Stimulated activated CD4-positive, alpha-beta T cell treated with anti-CD3 and anti-CD28 coated beads, Interleukin-15, amount 100 ng/mL, for 1 hour (primary cell): ENCODE measurements at places on chromosomes 1 and 21.

DNA sequence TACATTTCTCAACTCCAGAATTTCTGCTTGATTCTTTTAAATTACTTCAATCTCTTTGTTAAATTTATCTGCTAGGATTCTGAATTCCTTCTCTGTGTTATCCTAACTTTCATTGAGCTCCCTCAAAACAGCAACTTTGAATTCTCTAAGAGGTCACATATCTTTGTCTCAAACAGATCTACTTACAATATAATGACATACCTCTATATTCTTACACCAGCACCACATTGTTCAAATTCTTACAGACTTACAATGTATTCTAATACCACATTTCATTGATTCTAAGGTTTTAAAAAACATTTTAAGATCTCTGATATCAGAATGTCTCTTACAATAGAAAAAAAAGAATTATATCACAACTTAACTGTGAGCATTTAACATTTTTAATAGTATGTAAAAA is 77.4 kb downstream of the DIRAS3 start:
- DNase-seq, result no peak

DNA sequence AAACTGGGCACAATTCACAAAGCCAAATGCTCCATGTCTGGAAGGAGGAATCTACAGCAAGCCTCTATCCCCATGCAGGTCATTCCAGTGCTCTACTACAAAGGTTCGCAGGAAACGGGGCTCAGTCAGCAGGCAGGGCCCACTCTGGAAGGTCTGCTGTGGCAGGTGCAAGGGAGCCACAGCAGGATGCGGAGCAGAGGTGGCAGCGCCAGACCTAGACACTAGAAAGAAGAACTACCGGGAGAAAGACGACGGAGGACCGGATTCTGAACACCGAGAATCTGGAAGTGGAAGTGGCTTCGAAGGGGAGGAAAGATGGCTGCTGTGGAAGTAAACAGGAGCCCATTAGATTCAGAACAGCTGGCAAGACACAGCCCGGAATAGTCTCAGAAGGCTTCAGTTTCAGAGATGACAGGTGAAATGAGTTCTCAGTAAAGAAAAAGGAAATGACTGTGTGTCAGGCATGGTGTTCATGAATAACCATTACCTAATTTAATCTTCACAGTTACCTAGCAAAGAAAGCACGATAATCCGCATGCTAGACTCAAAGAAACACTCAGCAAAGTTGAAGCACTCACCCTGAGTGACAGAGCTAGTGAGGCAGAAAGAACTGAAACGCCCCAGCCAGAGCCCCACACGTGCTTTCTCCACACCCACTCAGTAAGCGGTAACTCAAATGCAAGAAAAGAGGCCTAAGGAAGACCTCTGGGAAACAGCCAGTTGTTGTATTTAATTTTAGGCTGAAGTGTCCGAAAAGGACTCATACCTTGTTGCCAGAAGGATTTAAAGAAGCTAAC is 21.4 kb downstream of the SETD4 start:
- DNase-seq, result no peak

DNA sequence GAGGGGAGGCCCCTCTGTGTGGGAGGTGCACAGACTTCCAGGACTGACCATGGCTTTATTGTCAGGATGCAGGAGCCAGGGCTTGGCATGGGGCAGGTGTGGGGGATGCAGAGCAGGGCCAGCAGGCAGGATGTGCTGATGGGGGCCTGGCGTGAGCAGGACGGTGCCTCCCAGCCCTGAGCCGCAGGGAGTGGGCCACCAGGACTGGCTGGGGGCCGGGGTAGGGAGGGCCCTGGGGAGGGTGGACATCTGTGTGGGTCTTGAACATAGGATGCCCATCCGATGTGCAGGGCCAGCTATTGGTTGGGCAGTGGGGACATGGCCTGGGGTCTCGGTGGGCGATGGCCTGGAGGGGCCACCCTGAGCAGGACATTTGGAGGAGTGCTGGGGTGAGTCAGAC is 15.6 kb downstream of the PRMT2 start:
- DNase-seq, result no peak

GRCh38 chr1:231702331-231702730 is 75.7 kb downstream of the DISC1 start:
- DNase-seq, result no peak

DNA sequence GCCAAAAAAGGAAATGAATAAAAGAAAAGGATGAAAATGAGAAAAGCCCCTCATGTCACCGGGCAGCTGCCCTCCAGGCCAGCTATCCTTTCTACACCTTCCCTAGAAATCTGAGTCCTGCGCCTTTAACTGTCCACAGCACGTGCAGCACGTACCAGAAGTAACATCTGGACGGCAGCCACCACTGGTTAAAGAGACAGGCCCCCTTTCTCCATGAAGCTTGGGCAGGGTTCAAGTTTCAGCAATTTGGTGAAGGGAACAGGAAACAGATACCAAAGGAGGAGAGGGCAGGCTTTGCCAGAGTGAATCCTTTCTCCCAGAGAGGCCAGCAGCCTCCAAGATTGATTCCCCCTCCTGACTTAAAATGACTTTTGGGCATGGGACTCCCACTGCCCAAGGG is 3.6 kb upstream of the KIAA2013 start:
- DNase-seq, result no peak

GRCh38 chr1:163650624-163651023 is 328.9 kb downstream of the NUF2 start:
- DNase-seq, result no peak

DNA sequence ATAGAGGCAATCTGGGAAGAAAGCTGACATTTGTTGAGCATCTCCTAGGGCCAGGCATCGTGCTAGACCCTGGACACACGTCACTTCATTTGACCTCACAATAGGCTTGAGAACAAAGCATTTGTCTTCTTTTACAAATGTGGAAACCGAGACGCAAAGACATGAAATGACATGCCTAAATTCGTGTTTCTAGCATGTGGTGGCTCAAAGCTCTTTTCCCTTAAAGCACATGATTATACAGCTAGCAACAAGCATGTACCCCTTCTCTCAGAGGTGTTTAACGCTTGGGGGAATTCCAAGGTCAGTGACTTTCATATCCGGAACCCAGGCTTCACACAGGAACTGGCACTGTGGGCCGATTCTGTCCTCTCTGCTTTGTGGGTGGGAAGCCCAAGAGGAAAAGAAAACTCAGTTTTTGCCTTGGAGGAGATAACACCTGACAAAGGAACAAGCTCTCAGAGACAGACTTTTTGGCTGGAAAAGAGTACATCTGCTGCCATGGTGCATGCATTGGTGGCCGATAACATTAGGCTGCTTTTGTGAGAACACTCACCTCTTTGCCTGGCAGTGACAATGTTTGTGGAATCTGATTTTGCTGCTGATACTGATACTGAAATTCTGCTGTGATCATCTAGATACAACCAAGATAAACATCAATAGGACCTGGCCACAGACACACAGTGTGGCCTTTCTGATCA is 15.4 kb upstream of the CD2 start:
- DNase-seq, result no peak

- DNase-seq, result no peak
Observed at GRCh38 chr1:48019714-48020315, 22.6 kb upstream of the TRABD2B start.

GRCh38 chr1:164452549-164452948 is 106.4 kb upstream of the PBX1 start:
- no peak for DNase-seq

- DNase-seq, result no peak
Observed at GRCh38 chr1:207314816-207315215, 6.7 kb upstream of the CD55 start.

DNA sequence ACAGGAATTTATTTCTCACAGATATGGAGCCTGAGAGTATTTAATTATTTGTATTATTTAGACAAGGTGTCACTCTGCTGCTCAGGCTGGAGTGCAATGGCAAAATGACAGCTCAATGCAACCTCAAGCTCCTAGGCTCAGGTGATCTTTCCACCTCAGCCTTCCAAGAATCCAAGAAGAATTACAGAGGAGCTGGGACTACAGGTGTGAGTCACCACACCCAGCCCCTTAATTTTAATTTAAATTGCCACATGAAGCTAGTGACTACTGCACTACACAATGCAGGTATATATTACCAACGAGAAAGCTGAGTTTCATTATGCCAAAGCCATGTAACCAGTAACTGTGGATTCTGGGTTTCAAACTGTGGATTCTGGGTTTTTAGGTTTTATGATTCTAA is 2.1 kb downstream of the KHDC4 start:
- no peak for DNase-seq

GRCh38 chr21:42102526-42102925 is 31.4 kb downstream of the UMODL1 start:
- DNase-seq, result no peak

DNA sequence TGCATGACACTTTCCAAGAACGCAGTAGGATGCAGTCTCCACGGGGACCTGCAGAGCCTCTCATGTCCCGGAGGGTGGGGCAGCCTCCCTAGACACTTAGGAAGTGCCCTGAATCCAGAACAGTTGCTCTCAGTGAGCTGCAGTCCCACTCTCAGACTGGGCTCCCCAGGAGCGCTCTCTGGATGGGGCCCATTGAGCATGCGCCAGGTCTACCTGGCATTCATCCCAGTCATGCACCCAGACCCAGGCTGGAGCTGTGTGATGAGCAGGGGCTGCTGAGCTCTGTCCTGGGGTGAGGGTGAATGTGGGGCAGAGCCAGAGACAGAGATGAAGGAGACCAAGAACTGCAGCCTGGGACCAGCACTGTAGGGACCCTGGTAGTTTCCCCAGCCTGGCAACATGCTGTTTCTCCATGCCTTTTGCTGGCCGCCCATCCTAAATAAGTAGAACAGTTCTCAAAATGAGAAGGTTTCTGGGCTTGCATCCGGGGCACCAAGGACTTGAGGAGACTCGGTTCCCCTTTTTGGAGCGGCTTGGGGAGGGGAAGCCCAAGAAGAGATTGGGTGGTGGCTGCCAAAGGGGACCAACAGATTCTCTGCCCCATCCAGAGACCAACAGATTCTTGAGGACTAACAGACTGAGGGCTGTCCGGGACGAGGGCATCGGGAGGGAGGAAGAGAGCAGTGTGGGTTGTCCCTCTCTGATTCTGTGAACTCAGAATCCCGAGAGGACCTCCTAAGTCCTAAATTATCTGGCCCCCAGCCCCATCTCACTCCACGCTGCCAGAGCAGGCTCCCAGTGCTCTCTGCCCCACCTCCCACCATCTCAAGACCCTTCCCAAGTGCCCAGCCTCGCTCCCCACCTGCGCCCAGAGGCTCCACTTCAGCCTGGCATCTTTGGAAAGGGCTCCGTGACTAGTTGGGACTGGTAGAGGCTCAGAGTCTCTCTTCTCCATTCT is 1.0 kb upstream of the PGLYRP4 start:
- no peak for DNase-seq

DNA sequence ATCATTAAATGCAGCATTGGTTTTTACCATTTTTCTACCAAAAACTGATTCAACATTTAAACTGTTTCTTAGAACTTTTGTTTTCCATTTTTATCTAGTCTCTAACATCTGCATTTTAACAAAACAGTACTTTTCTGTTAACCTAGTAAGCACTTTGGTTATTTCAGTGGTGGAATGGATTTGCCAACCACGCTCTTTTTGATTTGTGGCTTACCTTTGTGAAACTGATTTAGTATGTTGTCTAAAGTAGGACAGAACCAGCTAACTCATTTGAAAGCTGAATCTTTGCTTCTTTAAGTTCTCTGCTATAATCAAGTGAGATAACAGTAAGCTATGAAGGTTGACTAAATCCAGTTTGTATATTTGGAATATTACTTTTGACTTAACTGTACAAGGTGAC is 41.5 kb upstream of the METTL18 start:
- no peak for DNase-seq

GRCh38 chr1:200753650-200754198 is 15.0 kb downstream of the CAMSAP2 start:
- no peak for DNase-seq

DNA sequence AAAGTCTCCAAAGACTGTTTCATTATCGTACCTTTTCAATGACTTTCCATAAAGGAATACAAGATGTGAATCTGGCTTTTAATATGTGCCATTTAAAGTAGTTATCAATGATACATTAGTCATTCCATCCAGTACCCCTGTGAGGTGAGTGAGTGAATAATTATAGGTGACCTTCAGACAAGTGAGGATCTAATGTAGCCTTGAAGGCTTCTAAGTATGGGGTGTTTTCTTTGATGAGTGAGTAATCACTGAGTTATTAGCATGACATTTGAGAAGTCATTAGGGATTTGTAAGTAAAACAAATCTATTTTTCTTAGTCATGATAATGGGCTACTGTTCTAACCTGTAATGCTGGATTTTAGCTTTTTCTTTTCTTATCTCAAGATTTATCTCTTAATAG is 831.4 kb downstream of the ADGRL2 start:
- no peak for DNase-seq

DNA sequence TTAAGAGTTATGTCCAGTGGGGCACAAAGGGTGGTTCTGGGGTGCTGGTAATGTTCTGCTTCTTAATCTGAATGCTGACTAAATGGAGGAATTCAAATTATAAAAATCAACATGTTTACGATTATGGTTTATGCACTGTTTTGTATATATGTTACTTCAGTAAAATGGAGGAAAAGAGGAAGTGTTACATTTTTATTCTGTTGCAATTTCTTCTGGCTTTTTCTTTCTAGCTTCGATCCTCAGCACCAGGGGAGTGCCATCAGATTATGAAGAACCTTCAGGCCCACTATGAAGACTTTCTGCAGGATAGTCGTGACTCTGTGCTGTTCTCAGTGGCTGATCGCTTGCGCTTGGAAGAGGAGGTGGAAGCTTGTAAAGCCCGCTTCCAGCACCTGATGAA is 105.5 kb downstream of the MACF1 start:
- no peak for DNase-seq

GRCh38 chr1:30303387-30303786 is 420.0 kb downstream of the MATN1 start:
- no peak for DNase-seq

GRCh38 chr1:179303200-179303785 is 9.7 kb downstream of the SOAT1 start:
- no peak for DNase-seq

- no peak for DNase-seq
Observed at GRCh38 chr1:173112129-173112528, 61.4 kb upstream of the TNFSF18 start.

DNA sequence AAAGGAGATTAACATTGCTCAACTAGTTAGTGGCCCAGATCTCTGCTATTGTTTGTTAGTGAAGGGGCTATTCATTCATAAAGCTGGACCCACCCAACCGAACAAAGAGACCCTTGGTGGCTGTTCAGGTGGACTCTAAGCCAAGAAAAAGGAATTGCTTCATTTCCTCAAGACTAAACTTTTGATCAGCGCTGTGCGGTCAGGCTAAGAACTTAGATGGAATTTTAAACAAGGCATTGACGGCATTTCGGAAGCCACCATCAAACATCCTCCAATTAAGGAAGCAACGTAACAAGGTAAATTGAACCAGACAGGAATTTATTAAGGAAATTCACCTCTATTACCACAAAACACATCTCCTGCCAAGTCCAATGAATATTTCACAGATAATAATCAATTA is 19.9 kb upstream of the SHCBP1L start:
- no peak for DNase-seq
